8988T (cell line): ENCODE measurements at places on chromosomes 2 and 18.

DNA sequence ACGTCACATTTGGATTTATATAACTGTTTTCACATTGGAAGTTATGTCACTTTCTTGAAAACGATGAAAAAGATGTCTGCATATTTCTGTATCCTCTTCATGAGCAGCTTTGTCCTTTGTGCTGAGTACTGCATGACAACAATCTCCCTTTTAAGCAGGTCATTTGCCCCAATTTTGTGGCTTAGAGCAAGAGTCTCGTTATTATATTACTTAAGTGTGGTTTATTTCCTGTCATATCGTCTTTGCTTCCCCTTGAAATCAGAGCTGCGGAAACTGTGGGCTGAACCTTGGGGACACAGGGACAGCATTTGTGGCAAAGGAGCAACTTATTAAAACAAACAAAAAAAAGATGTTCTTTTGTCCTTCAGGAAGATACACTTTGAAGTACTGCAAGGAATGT, 254.0 kb upstream of the DSEL start:
- no peak for DNase-seq

GRCh38 chr2:48728295-48728694, 27.2 kb downstream of the LHCGR start:
- no peak for DNase-seq

DNA sequence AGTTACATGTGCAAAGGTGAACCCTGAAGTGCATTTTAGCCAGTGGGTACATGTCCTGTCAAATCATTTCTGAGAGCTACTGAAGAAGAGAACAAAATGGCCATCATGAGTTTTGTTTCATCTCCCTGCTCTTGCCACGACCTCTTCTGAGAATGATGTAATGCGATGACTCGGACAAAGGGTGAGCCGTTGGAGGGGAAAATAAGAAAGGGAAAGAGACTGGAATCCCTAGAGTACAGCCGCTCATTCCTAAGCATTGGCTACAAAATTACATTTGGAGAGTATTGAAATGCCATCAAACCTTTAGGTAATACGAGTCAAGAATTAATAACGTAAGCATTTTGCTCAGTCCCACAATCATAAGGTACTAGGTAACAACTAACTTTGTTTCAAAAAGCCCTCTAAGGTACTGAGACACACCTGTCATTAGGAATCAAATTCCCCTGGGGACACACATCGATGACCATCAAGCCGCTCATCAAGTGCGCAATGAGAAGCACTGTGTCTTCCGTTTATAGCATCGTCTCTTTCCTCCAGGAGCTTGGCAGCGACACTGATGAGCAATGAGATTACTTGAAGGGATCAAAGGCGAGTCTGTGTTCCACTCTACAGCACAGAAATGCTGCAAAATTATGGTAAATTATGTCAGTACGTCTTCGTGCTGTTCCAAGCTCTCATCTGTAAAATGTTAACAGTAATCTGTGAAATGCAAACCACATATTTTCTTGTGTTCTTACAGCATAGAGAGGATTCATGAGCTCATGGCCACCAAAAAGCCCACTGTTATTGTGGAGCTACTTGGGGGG, 97.3 kb upstream of the PIEZO2 start:
- DNase-seq: no peak

DNA sequence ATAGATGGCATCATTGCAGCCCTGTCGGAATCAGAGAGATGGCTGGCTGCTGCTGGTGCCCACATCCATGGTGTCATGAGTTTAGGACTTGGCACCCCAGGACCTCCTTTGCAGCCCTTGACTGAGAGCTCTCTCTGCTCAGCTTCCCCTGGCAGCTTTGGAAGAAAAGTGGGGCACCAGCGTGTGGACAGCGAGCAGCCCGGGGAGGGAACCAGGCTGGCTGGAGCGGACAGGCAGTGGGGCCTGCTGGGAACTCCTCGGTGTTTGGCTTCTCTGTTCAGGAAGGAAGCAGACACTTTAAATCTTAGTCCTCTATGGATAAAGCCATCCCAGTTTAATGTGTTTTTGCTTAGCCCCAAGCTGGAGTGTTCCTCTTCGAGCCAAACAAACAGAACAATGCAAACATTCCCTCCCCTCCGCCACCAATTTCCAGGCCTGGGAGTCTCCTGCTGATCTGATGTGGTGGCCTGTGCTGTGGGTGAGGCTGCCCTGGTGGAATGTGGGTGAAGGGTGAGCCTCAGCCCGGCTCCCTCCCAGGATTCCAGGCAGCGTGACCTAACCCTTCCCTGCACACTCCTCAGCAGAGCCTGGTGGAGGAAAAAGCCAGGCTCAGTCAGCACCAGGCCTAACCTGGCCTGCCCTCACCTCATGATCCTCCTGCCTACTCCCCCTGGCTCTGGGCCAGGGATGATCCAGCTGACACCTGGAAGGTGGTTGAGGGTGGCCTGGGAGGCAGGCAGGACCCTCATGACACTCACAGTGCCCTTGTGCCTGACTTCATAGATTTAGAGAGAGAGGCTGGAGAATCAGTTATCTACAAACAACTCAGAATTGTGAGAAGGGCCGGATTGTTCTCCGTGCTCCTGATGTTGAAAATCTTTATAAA, 21.6 kb upstream of the ITGB6 start:
- no peak for DNase-seq

DNA sequence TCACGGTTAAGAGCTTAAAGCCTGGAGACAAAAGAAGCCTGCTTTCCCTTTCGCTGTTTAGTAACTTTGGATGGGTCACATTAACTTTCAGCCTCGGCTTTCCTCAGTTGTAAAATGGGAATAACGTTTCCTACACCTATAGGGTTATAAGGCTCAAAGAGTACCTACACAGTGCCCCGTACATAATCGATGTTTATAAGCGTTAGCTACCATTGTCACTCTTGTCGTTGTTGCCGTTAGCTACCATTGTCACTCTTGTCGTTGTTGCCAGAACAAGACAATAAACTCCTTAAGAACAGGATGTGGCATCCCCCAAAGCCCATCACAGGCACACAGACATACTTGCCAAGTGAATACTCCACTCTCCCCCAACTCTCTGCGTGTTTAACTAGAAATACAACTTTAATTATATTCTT, 901 bp upstream of the MFSD6 start:
- DNase-seq: no peak

GRCh38 chr18:21853775-21854552, 113.4 kb downstream of the MIB1 start:
- no peak for DNase-seq

GRCh38 chr2:17311771-17312511, 206.3 kb downstream of the RAD51AP2 start:
- no peak for DNase-seq

- no peak for DNase-seq
Measured at GRCh38 chr2:174282441-174282840, 34.1 kb upstream of the OLA1 start.

DNA sequence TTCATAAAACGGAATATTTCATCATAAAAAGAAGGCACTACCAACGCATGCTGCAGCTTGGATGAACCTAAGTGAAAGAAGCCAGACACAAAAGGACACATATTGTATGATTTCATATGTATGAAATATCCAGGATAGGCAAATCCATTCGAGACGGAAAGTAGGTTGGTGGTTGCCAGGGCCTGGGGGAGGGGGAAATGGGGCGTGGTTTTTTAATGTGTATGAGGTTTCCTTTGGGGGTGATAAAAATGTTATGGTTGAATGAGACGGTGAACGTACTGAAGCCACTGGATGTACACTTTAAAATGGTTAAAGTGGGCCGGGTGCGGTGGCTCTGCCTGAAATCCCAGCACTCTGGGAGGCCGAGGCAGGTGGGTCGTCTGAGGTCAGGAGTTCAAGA, 20.0 kb upstream of the SPATA3 start:
- no peak for DNase-seq

DNA sequence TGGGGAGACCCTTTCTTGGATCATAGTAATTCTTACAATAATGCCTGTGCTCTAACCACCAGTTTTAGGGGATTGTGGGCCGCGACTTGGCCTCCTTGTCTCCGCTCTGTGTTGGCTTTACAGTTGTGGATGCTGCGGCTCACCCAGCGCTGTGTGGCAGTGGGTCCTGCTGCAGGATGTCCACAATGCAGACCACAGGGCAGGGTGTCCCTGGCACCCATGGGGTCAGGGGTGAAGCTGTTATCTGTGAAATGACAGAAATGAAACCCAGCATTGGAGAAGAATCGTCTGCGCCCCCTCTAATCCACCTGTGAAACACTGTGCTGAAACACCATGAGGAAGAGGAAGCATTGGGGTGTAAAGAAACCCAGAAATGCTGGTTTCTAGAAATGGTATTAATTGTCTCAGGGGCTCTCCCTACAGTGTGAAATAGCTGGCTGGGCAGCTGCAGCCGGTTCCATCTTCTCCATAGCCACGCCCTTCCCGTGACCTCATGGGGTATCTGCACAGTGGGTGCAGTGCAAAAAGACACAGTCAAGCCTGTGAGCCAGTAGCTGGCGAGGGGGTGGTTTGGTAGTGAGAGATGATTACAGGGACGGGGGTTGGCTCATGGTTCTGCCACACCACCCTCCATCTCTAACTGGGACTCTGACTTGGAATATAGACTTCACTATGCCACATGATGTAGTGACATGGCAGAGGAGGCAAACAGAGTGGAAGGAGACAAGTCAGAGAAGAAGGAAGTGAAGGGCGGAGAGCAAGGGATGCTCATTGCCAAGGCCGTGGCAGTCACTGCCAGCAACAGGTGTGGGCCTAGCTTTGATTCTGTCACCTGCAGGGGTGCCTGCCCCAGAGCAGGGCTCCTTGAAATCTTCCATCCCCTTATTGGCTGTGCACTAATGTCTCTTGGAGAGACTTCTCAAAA, 16.2 kb downstream of the INPP4A start:
- DNase-seq: no peak

DNA sequence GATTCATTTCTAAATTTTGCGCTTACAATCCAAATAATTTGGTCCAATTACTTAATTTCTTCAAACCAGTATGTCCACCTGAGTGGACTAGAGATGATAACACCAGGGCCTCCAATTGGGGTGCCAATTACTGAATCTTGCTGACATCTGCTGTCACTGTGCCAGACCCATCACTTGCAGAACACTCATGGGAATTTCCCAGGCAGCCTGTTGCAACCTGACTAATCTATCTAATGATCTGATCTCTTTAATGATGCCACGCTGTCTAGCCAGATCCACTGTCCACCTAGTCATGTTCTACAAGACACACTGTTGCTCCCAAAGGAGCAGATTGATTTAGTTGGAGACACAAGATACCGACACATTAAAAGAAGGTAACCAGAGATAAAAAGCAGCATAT, 11.8 kb upstream of the LRP1B start:
- DNase-seq: no peak

GRCh38 chr18:10739152-10739551, 213.3 kb downstream of the NAPG start:
- DNase-seq: no peak

DNA sequence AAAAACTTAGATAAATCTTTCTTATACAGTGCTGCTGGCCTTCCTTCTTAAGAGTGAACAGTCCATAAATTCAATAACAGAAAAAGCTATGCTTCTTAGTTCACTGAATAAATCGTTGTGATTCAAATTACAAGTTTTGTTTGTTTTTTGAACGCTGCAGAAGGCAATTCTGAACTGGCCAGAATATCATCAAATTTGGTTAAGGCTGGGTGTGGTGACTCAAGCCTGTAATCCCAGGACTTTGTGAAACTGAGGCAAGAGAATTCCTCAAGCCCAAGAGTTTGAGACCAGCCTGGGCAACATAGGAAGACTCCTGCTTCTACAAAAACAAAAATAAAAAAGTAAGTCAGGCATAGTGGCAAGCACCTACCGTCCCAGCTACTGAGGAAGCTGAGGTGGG, 111.2 kb upstream of the SLC39A10 start:
- no peak for DNase-seq

- no peak for DNase-seq
Measured at GRCh38 chr2:172922306-172922705, 153.3 kb upstream of the MAP3K20 start.

GRCh38 chr2:132645722-132646539, 24.1 kb downstream of the LYPD1 start:
- no peak for DNase-seq

- no peak for DNase-seq
Measured at GRCh38 chr18:10089881-10090280, 176.1 kb downstream of the VAPA start.

GRCh38 chr2:113341191-113341869, 62.6 kb upstream of the PAX8 start:
- no peak for DNase-seq

DNA sequence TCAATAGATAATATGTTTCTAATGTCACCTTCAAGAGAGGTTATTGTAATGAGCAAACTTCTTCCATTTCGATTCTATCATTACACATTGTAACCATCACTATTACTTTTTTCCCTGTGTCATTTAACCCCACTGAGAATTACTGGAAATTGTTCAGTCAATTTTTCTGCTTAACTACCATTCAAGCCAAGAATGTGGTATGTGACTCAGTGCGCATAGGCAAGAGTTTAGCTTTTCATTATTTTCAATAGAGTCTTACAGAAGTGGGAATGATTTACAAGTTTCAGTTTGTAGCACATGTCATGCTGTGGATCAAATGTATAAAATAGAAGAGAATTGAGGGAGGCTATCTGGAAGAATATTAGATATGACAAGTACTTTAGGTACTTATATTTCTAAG, 34.3 kb upstream of the PIEZO2 start:
- no peak for DNase-seq

DNA sequence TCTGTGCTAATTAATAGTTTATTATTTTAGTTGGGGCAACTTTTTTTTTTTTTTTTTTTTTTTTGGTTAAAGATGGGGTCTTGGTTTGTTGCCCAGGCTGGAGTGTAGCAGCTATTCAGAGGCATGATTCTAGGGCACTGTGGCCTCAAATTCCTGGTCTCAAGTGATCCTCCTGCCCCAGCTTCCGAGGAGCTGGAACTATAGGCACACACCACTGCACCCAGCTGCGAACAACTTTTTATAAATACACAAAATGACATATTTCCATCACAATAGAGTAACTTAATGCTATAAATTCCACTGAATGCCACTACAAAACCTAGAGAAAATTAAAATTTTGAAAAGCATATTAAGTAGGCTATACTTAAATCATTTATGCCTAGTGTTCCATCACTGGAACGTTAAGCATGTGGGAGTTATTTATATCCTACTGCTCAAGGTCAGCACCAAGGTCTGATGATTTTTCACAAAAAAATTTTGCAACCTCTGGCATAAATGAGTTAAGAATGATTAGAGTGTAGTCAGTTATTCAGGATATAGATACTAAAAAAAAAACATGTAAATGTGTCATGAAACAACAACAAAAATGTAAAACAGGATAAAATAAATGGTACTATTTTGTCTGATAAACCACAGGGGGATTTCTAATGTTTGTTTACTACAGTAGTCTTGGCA, 46.8 kb downstream of the GFPT1 start:
- no peak for DNase-seq

- no peak for DNase-seq
Measured at GRCh38 chr2:219124381-219125110, 36.1 kb downstream of the NHEJ1 start.

GRCh38 chr2:176056406-176056805, 27.4 kb downstream of the EVX2 start:
- DNase-seq: no peak

GRCh38 chr2:216392018-216392562, 19.8 kb upstream of the MARCHF4 start:
- no peak for DNase-seq
